ENCODE measurements at places on chromosomes 1 and 21. TPM values are rescaled to one million over a fixed set of nuclear protein-coding genes. Genes with fewer than 3 reads are reported as not detected.

Gene C1orf94
- not detected for total RNA-seq

Gene TSACC
- total RNA-seq: not detected

Gene CLDN19
- not detected for total RNA-seq

Gene BATF3
- total RNA-seq: 3.6 TPM

Gene CYP4A22
- total RNA-seq: not detected

Gene CA6
- not detected for total RNA-seq

Gene GORAB
- total RNA-seq: 17.4 TPM

Data from natural killer cell (primary cell).